ENCODE measurements at places on chromosomes 1 and 21.

DNA sequence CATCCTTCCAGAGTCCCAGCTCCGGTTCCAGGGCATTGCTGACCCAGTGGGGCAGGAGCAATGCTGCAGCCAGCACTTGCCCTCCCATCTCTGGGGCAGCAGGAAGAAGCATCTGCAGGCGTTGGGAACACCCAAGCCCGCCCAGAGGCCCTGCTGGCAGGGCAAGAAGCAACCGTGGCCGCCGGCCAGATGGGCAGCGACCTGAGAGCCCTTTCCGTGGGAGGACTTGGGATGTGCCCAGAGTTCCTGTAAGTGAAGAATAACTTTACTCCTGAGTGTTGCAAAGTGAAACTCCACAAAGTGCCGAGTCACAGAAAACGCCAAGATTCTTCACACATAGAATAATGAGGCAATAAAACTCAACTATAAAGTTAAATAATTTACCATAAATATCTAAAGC, 46.0 kb downstream of the GRIK3 start:
- no peak overlapping the region for H3K27ac ChIP-seq
- DNase-seq = no peak
- no peak overlapping the region for H3K4me3 ChIP-seq
- H3K4me1 ChIP-seq = no peaks in the 10 kb centered on the region
- H3K36me3 ChIP-seq = no peaks in the 10 kb centered on the region
- H3K27me3 ChIP-seq = no peaks in the 10 kb centered on the region

GRCh38 chr1:233607252-233608119, 6.4 kb upstream of the KCNK1 start:
- DNase-seq = no peak
- H3K27ac ChIP-seq = no peak overlapping the region
- H3K4me1 ChIP-seq = no peaks in the 10 kb centered on the region

DNA sequence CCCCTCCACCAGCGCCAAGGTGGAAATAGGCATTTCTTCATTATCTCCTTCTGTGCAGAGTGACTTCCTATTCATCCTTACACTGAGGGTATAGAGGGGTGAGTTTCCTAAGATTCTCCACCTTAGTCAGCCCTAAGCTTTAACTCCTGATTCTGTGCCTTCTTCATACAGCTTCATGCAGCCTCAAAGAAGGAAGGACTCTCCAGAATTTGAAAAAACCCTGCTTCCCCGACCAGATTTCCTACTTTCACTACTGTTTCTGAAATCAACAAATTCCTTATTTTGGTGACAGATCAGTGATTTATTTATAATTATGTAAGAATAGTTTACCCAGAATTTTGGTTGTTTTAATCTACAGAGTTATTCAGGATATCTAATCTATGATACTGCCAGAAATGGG, 28.6 kb downstream of the GFI1 start:
- no peak overlapping the region for H3K4me3 ChIP-seq
- DNase-seq = no peak
- no peaks in the 10 kb centered on the region for H3K27me3 ChIP-seq

- H3K27ac ChIP-seq = no peak overlapping the region
- H3K4me1 ChIP-seq = no peaks in the 10 kb centered on the region
- H3K27me3 ChIP-seq = no peaks in the 10 kb centered on the region
- no peak for DNase-seq
- no peaks in the 10 kb centered on the region for H3K36me3 ChIP-seq
Measured at GRCh38 chr21:28750565-28750964, 242.1 kb downstream of the LTN1 start.

- no peaks in the 10 kb centered on the region for H3K36me3 ChIP-seq
- no peak overlapping the region for H3K27ac ChIP-seq
- H3K4me1 ChIP-seq = no peaks in the 10 kb centered on the region
- H3K27me3 ChIP-seq = no peaks in the 10 kb centered on the region
- DNase-seq = no peak
Measured at GRCh38 chr21:28282833-28283232, 709.8 kb downstream of the LTN1 start.

DNA sequence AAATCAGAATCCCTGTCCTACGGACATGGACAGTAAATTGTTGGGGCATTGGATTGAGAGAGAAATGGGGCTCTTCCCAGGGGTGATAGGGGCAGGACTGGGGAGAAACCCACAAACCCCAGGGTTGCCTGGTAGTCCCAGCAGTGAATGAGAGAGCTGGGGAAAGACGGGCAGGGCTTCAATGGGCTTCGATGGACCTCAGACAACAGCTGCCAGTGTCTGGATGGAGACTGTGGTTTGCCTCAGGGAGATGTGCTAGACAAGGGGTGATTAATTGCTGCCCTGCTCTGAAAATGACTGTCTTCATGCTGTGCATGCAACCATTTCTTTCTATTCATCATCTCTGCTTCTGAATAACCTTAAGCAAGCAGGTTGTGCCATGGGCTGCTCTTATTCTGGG, 7.4 kb downstream of the GPR25 start:
- no peak overlapping the region for H3K4me3 ChIP-seq
- no peaks in the 10 kb centered on the region for H3K36me3 ChIP-seq
- no peak overlapping the region for H3K27ac ChIP-seq
- DNase-seq = no peak
- H3K27me3 ChIP-seq = no peaks in the 10 kb centered on the region

GRCh38 chr1:35929730-35930592, 944 bp upstream of the AGO3 start:
- no peaks in the 10 kb centered on the region for H3K27me3 ChIP-seq
- no peaks in the 10 kb centered on the region for H3K36me3 ChIP-seq
- H3K4me3 ChIP-seq = peak overlapping the region; percentile 88
- H3K27ac ChIP-seq = peak overlapping the region; percentile 92
- no peak for DNase-seq

DNA sequence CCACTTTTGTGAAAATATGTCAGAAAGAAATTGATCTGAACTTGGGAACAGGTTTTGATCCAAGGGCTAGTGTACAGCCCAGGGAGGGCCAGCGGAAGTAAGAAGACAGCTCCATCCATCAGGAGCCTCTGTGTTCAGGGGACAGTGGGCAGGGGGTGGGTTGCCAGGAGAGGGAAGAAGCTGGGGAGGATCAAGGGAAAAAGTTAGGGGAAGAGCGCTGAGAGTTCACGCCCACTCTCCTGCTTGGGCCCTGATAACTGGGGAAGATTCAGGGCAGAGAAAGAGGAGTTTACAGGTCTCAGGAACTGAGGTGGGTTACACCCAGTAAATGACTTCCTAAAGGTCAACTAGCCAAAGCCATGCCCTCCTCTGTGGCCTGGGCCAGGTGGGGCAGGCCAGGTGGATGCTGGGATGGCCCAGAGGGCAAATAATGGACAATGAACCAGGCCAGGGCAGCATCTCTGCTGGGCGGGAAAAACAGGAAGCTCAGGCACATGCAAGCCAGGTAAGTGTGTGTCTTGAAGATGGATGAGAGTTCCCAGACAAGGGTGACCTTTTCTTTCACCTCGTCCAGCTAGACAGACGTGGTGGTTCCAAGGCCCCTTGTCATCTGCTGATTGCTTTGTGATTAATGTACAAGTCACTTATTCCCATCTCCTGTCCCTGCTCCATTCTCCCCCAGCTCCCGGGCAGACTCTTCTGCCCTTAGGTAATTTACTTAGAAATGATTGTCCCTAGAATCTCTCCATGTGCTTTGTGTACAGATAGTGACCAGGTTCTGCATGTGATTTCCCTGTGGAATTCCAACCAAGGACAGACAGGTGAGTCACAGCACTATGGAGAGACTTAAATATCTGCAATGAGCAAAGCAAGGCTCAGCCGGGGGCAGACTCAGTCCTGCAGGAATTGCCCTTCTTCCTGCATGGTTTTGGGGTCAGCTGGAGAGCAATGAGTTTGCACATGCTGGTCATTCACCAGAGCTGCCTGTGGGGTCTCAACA, 57.0 kb downstream of the MDM4 start:
- no peak overlapping the region for H3K27ac ChIP-seq
- no peaks in the 10 kb centered on the region for H3K4me1 ChIP-seq
- H3K36me3 ChIP-seq = peaks cover 8% of the 10 kb centered on the region
- no peaks in the 10 kb centered on the region for H3K27me3 ChIP-seq
- no peak for DNase-seq

DNA sequence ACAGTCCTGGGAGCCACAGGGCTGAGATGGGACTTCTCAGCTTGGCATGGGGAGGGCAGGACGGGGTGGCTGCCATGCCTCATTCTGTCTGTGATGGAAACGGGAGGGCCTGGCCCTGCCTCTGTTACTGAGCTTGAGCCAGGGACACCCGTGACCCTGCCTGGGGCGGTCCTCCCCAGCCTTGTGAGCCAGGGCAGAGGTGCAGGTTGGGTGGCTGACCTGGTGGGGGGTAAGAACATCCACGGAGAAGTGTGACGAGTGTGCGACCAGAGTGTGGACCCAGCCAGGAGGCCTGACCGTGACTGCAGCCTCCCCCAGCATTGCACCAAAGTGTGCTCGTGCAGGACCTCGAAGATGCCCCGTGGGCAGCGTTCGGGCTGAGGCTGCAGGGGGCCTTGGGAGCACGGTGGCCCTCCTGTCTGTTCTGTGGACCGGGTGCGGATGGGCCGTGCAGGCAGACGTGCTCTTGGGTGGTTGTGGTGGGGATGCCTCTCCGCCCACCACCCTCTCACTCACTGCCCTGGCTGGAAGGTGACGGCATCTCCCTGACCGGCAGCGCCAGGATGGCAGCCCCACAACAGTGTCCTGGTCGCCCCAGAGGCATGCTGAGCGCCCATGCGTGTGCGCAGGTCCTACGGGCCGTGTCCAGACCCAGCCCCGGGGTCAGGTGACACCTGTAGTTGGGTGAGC, 45.4 kb downstream of the SKI start:
- peaks cover 56% of the 10 kb centered on the region for H3K4me1 ChIP-seq
- H3K36me3 ChIP-seq = peaks cover 12% of the 10 kb centered on the region
- H3K27ac ChIP-seq = no peak overlapping the region
- no peaks in the 10 kb centered on the region for H3K27me3 ChIP-seq
- DNase-seq = no peak

DNA sequence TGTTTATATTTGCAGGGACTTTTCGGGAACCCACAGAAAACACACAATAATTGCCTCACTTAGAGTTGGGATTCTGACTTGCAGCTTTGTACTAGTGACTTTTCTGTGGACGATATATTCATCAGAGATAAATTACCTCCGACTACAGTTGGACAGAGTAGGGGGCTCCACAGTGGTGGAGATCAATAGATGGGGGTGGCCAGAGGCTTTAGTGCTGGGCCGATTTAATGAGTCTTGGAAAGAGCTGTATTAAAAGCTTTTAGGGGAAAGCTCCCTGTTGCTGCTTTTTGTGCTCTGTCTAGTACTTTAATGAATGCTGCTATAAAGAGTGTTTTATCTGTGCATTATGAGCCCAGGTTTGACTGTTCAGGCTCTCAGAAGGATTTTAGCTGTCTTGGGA, 359.2 kb upstream of the DPYD start:
- H3K4me1 ChIP-seq = no peaks in the 10 kb centered on the region
- no peaks in the 10 kb centered on the region for H3K27me3 ChIP-seq
- H3K4me3 ChIP-seq = no peak overlapping the region
- no peaks in the 10 kb centered on the region for H3K36me3 ChIP-seq
- no peak overlapping the region for H3K27ac ChIP-seq

- no peak for DNase-seq
- H3K36me3 ChIP-seq = no peaks in the 10 kb centered on the region
- H3K27ac ChIP-seq = no peak overlapping the region
- H3K27me3 ChIP-seq = no peaks in the 10 kb centered on the region
- no peak overlapping the region for H3K4me3 ChIP-seq
- no peaks in the 10 kb centered on the region for H3K4me1 ChIP-seq
Measured at GRCh38 chr1:94660994-94661393, 119.4 kb upstream of the F3 start.

GRCh38 chr1:238063454-238063853, 172.7 kb upstream of the ZP4 start:
- DNase-seq = no peak
- no peaks in the 10 kb centered on the region for H3K27me3 ChIP-seq
- no peak overlapping the region for H3K4me3 ChIP-seq
- no peaks in the 10 kb centered on the region for H3K4me1 ChIP-seq
- H3K27ac ChIP-seq = no peak overlapping the region

- no peak for DNase-seq
- H3K36me3 ChIP-seq = no peaks in the 10 kb centered on the region
- H3K4me3 ChIP-seq = no peak overlapping the region
- no peak overlapping the region for H3K27ac ChIP-seq
- no peaks in the 10 kb centered on the region for H3K4me1 ChIP-seq
Measured at GRCh38 chr1:188499690-188500089, 1670.9 kb downstream of the PLA2G4A start.

DNA sequence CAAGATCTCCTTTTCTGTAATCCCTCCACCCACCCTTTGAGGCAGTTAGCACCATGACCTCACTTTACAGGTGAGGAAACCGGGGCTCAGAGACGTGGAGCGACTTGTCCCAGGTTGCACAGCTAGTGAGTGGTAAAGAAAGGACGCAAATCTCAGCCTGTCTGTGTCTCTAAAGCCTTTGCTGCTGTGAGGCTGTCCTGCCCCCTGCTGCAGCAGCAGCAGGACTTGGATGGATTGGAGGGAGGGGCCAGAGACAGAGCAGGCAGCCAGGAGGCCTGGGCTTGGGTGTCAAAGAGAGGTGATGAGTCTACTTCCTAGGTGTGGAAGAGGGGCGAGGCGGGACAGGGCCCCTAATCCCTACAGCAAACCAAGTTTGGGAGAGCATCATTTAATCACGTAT, 69.6 kb downstream of the PTPRU start:
- H3K4me1 ChIP-seq = no peaks in the 10 kb centered on the region
- H3K4me3 ChIP-seq = no peak overlapping the region
- H3K27me3 ChIP-seq = no peaks in the 10 kb centered on the region
- no peaks in the 10 kb centered on the region for H3K36me3 ChIP-seq
- no peak for DNase-seq

DNA sequence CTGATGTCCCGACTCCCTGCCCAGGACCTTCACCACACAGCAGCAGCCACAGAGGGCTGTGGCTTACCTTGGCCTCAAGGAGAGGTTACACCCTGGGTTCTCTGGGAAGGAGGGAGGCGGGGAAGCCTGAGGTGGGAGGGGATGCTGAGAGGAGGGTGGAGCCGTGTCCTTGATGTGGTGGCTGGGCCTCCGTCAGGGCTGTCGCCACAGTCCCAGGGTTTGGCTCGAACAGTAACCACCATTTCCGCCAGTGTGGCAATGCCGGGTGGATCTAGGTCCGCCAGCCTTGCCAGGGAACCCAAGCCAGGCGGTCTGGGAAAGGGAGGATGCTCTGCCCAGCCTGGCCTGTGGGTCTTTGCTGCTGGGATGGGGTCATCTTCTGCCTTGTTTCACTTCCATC, 18.4 kb upstream of the CDCA8 start:
- no peak overlapping the region for H3K27ac ChIP-seq
- H3K4me1 ChIP-seq = peaks cover 23% of the 10 kb centered on the region
- H3K4me3 ChIP-seq = peak overlapping the region; percentile 31
- H3K27me3 ChIP-seq = peaks cover 4% of the 10 kb centered on the region
- H3K36me3 ChIP-seq = no peaks in the 10 kb centered on the region

DNA sequence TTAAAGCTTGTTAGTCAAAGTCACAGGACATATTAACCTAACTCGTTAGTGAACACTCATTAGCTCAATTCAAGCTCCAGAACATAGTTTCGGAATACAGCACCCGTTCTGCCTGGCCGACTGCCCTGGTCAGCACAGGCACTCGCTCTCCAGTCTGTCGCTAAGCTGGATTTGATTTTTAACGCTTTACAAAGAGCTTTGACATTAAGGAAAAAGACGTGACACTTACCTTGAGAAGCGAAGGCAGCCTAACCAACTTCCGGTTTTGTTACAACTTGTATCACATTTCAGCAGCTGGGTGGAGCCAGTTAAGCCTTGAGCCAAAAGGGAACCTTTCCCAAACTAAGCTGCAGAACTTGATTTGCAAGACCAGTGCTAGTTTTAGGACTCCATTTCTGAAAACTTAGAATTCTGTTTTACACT, at the start of gene FRRS1:
TSS of gene FRRS1 (minus strand) at position 258 of the 423 bp plus-strand sequence. CDS start 17,867 bp downstream, outside the sequence.
- no peaks in the 10 kb centered on the region for H3K4me1 ChIP-seq
- no peaks in the 10 kb centered on the region for H3K27me3 ChIP-seq
- peak within 1 kb of the TSS; percentile 60 for H3K4me3 ChIP-seq
- DNase-seq = no peak
